ENCODE measurements at places on chromosomes 12 and 14. TPM values are rescaled to one million over a fixed set of nuclear protein-coding genes. Genes with fewer than 3 reads are reported as not detected.

Gene RERGL
- 4.0 TPM for total RNA-seq

Gene FUT8
- total RNA-seq: 45.1 TPM

DNA sequence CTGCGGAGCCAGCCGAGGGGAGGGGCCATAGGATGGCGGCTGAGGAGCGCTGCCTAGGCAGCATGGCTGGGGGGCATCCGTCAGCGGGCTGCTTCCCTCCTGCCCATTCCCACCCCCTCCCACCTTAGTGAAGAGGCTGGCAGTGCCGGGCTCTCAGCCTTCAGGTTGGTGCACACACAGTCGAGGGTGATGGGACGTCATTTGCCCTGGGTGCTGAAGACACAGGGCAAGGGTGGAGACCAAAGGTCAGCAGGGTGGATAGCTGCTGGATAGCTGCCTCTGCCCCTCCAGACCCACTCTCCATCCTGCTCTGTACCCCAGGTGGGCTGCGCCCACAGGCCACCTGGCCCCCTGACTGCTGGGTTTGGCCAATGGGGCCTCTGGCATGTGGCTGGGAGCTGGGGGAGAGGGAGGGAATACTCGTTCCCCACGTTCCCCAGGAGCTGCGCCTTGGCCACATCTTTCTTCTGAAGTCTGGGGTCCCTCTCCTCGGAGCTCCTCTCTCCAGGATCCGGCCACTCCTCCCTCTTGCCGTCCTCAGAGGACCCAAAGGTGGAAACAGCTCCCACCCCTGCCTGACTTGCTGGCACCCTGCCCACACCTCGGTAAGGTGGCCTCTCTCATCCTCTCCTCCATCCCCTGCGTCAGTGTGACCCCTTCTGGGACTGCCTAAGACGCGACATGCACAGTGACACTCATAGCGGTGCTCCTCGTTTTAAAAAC is 11.2 kb upstream of the CDC42BPB start:
- DNase-seq: no peak

- peak; percentile 88 for DNase-seq
Observed at GRCh38 chr12:103548622-103549601, 38.2 kb upstream of the STAB2 start.

All from tongue (tissue), 3 donors.